ENCODE measurements at places on chromosomes 5 and 9.

- DNase-seq = no peak
Measured at GRCh38 chr5:128711216-128711615, 173.2 kb upstream of the FBN2 start.

- no peak for DNase-seq
Measured at GRCh38 chr9:135332979-135333748, 146.4 kb upstream of the PPP1R26 start.

GRCh38 chr5:134018154-134018985 is 13.6 kb upstream of the VDAC1 start:
- DNase-seq = no peak

GRCh38 chr5:126178521-126178920 is 244.7 kb upstream of the GRAMD2B start:
- DNase-seq = no peak

- DNase-seq = no peak
Measured at GRCh38 chr5:142825378-142826089, 55.4 kb downstream of the ARHGAP26 start.

GRCh38 chr5:59474324-59474723 is 419.2 kb downstream of the PDE4D start:
- DNase-seq = no peak

DNA sequence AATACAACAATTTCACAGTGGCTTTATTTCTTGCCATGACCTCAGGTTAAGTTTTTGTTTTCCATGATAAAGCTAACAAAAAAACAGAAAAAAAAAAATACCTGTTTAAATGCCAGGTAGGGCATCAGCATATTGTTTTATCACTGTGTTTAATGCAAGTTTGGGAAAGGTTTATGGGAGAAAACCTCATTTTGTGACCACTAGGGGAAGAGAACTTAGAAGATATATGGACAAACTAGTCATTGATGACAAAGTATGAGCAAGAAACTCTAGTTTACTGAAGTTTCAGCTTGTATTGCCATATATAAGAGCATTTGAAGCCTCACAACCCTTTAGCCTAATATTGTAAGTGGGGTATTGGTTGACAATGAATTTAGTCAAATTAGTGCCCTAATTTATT is 1431.4 kb upstream of the CDH18 start:
- no peak for DNase-seq

DNA sequence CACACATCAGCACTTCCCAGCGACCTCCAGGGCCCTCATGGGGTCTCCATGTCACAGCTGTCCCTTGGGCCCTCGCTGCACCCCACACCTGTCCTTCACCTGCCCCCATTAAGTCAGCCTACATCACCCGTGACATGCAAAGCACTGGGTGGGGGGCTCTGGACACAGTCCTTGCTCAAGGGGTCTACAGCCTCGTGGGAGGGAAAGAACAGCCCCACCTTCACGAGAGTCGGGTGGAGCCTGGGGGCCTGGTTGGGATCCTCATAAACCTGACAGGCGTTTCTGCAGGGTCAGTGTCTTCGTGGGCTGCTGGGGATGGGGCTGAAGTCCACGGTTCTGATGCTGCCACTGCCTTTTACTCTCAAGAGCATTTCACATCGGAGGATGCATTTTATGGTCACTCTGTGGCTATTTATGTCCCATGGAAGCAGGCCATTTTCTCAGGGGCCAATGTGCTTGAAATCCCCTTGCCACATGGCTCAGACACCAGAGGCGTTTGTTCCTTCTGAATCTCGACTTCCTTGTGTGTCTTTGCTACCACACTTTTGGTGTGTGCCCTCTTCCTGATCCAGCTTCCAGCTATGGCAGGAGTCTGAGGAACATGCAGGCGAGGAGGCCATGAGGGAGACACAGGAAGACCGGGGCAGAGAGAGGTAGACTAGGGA is at the start of gene OR2V1:
Gene OR2V1, minus strand, starts transcription at position 338 of the 665 bp plus-strand sequence. CDS start 5,865 bp downstream, outside the sequence.
- DNase-seq = no peak

- DNase-seq = no peak
Measured at GRCh38 chr5:67030289-67031056, 166.1 kb downstream of the CD180 start.

DNA sequence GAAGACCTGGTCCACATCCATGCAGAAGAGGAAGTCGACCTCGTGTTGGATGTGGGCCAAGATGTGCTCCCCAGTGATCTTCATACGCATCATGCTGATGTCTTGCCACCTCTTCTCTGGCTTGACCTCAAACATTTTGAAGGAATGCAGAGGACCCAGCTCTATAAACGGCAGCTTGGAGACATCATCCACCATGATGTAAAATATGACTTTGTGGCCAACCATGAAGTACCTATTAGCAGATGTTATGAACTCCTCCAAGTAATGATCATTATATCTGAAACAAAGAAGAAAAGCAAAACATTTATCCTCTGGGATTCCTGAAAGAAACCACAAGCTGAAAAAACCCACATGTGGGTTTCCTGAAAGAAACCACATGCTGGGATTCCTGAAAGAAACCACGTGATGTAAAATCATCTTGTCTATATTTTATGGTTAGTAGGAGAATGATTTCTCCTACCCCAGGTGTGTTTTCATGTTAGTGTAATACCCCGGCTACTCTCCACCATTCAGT is 52.3 kb downstream of the GGTA1 start:
- DNase-seq = no peak

- no peak for DNase-seq
Measured at GRCh38 chr5:134437847-134438581, 26.3 kb upstream of the CDKN2AIPNL start.

GRCh38 chr5:126656401-126657007 is 55.8 kb downstream of the PHAX start:
- DNase-seq = no peak

- DNase-seq = peak; percentile 46
Measured at GRCh38 chr9:130128251-130128650, 44.0 kb upstream of the NCS1 start.
